Activated CD4-positive, alpha-beta T cell treated with anti-CD3 and anti-CD28 coated beads, Interleukin-2, amount 50 U/mL, for 24 hours (primary cell): ENCODE measurements at places on chromosomes 4 and X.
A peak's percentile ranks its signal among the peaks of the same experiment; 100 is the strongest.

DNA sequence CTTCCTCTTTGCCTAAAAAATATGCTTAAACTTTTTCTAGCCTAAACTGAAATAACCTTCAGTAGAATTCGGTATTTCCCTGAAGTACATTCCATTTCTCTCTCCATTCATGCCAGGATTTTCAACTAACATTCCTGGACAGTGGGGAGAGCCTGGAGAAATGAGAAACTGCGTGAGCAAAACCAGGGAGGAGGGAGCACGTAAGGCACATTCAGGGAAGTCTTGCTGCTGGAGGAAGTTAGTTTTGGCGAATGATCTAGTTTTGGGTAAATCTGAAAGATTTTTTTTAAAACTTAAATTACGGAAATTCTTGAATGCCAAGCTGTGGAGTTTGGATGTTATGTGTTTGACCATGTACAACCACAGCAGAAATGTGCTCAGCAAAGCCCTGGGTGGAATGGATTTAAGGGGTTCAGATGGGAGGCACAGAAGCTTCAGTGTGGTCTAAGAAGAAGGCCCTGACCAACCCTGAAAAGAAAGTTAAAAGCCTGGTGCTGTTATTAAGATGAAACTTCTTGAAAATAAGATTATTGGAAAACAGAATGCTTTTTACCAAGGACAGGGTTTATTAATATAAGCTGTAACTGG is 347.8 kb downstream of the ANK2 start:
- no peak for DNase-seq

DNA sequence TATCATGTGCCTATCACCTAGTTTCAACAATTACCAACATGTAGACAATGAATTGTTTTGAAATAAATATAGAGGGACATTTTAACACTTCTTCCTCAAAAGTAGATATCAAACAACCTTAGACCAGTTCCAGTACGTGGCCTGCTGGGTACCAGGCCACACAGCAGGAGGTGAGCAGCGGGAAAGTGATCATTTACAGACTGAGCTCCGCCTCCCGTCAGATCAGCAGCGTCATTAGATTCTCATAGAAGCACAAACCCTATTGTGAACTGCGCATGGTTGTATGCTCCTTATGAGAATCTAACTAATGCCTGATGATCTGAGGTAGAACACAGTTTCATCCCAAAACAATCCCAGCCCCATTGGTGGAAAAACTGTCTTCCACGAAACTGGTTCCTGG is 6.5 kb downstream of the BBS7 start:
- no peak for DNase-seq

DNA sequence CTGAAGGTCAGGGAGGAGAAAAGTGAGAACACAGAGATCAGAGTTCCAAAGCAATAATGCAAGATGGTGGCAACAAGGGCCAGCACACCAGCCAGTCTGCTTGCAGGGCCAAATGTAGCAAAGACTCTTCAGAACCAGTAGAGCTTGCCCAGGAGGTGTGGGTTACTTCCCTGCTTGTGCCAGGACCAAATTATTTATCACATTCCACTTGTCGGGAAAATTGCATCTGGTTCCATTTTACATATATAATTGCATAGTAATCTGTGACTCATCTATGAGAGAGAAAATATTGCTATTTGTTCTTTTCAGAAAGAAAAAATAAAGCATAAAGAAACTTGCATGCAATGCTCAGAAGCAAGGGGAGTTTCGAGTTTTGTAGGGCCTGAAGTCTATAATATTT is 41.4 kb downstream of the MAML3 start:
- DNase-seq: no peak

DNA sequence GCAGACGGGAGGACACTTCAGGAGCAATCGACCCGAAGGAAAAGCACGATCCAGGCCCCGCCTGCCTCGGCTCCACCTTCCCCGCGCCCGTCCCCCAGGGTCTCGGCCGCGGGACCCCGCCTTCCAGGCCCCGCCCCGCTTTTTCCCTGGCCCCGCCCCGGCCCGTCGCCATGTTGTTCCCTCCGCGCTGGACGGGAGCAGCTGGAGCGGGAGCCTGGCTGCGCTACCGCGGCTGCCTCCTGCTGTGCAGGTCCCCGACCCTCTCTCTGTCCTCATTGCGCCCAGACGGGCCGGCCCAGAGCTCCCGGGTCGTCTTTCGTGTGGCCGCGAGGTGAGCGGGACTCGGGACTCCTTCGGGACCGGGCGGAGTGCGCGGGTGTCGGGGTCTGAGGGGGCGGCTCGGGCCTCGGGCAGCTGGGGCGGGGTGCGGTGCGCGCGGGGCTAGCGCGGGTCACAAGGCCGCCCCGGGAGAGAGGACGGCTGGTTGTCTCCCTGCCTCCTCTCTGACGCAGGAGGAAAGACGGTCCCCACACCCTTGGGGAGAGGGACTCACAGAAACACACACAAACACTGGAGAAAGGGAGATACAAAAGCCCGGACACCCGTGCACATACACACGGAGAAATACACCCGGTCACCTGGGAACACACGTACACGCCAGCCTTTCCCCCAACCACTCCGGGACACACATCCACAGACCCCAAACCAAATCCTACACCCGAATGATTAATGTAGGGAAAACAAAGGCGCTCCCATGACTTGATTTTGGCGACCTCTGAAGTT is at the start of gene RAB9A:
Gene RAB9A, plus strand, starts transcription at position 171 of the 783 bp plus-strand sequence. CDS start 19,619 bp downstream, outside the sequence.
- DNase-seq: peak; percentile 70

DNA sequence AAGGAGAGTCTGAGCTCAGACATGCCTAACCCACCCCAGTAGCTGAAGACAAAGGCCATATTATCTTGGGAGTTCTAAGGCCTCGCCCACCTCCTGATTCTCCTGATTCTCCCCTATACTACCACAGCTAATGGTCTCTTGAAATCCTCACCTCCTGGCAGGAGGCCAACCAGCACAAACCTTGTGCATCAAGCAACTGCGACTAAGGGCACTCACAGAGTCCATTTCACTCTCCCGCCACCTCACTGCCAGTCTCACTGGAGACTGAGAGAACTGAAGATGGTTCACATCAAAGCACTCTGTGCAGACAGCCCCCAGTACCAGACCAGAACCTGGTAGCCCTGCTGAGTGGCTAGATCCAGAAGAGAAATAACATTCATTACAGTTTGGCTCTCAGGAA is 102.1 kb upstream of the KLF8 start:
- no peak for DNase-seq

GRCh38 chr4:62683799-62684566 is 1483.9 kb downstream of the ADGRL3 start:
- DNase-seq: no peak

DNA sequence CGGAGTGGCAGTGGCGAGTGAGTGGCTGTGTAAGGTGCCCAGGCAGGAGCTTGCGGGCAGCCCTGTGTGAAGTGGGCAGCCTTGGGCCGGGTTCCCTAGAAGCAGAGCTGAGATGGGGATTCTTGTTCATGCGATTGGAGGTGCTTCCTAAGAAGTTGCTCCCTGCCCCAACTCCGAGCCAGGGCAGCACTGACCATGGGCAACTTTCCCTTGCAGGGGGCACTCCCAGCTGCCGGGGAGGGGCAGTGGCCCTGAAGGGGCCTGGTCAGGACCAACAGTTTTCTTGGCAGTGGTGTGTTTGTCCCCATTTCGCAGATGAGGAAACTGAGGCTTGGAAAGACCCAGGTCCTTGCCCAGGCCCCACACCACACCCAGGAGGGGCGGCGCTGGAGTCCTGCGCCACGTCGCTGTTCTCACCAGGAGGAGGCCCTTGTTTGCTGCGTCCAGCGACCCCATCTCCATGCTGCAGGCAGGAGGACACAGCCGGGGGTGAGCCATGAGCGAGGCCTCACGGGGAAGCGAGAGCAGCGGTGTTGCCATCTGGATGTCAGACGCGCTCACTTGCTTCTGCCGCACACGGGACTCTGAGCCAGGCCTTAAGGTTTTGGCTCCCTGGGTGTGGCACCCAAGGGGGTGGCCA is 68.9 kb downstream of the TRMT44 start:
- DNase-seq: no peak

- DNase-seq: no peak
Measured at GRCh38 chr4:26106776-26107175, 192.8 kb downstream of the SMIM20 start.

GRCh38 chr4:151887816-151888180 is 127.0 kb upstream of the GATB start:
- DNase-seq: no peak

DNA sequence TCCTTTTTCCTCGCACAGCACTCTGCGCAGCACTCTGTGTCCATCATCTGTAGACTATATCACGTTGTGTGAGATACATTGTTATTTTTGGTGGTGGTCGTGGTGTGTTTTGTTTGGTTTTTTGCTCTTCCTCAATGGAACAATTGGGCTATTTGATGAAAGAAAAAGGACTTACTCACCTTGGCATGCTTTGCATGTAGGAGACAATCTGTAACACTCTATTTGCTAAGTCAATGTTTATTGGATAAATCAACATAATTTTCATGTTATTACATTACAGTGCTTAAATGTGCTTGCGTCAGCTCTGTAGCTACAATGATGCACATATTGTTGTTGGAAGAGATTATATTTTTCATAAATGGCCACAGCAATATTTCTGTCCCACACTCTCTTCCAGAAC is 12.5 kb upstream of the CD99 start:
- no peak for DNase-seq

- no peak for DNase-seq
Measured at GRCh38 chr4:48431401-48431800, 51.7 kb upstream of the SLC10A4 start.

- no peak for DNase-seq
Measured at GRCh38 chr4:106208481-106209460, 107.2 kb downstream of the TBCK start.

DNA sequence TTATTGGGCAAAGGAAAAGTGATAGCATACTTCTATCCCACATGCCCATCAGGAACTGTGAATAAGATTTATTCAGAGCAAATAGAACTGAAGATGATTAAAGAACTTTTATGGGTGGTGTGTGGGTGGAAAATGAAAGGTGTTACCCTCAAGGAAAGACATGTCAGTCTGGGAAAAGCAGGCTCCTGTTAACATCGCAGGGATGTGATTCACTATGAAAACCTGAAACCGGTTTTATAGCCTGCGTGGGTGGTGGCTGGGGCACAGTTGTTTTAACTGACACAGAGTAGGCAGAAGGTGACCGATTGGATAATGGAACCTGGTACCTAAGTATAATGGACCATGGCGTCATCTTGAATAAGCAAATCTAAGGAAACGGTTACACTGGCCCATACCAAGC is 61.3 kb upstream of the CASK start:
- DNase-seq: no peak

- DNase-seq: no peak
Measured at GRCh38 chr4:26325191-26325590, 4.4 kb downstream of the RBPJ start.

DNA sequence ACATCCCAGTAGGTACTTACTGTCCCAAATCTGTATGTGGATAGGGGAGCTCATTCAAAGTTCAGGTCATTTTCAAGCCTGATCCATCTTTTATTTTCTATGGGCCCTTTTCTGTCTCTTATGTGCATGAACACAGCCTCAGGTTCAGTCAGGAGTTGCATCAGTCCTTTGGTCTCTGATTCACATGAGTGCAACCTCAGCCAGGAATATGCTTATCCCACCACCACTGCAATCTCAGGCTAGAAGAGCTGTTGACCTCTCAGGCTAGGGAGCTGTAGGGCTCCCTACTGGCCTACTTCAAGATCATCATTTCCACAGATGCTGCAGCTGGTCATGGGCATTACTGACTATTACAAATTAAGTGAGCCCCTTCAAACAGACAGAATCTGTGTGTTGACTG is 27.2 kb downstream of the AASDH start:
- DNase-seq: no peak

- no peak for DNase-seq
Measured at GRCh38 chr4:113593400-113594230, 167.9 kb downstream of the CAMK2D start.

GRCh38 chr4:115396034-115396433 is 282.6 kb upstream of the NDST4 start:
- DNase-seq: no peak

DNA sequence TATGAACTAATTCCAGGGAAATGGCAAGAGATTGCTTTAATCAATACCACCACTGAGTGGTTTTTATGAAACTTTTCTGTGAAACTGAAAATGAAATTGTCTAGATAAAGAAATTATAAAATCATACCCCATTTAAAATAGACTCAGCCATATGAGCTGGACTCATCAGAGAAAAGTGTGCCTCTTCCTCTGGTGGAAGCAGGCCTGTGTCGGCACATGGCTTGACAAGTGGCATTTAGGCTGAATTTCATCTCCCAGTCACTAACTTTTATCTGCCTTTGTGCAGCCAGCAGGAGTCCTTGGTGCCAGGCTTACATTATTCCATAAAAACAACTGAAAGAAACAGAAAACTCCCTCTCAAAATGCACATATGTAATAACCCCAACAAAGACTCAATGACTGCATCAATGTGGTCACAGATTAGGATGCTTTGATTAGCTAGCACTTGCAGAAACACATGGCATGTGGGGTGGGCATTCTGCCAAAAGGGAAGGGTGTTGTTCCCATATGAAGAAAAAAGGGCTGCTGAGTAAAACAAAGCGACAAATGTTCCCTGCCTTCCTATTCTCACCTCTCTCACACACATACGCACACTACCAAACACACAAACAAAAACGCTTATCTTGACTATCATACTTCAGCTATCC is 232.3 kb downstream of the PABPC4L start:
- no peak for DNase-seq

- no peak for DNase-seq
Measured at GRCh38 chr4:28966982-28967381, 1753.2 kb upstream of the PCDH7 start.

GRCh38 chr4:127211650-127212560 is 420.9 kb upstream of the INTU start:
- no peak for DNase-seq

DNA sequence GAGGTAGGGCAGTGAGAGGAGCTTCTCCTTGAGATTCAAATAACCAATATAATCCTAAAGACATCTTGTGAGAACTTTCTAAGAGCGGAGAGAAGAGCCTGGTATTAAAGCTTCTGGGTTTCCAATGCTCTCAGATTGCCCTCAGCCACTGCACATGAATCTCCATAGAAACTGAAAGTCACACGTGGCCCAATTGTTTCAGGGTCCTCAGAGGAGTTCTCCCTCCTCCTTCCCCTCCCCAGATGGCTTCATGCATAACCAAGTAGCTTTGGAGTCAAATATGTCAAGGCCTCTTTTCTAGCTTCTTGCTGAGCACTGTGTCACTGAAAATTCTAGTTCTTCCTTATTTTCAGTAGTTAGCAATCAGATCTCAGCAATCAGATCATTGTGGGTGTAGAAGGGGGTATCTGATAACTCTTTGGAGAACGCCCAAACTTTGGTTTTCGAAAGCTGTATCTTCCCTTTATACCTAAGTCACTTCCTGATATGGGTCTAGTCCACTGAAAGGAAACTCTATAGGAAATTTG is 2.2 kb downstream of the BTK start:
- DNase-seq: no peak
